ENCODE measurements at places on chromosomes 5 and 9. TPM values are rescaled to one million over a fixed set of nuclear protein-coding genes. Genes with fewer than 3 reads are reported as not detected.

The DEPDC1B gene
- polyA plus RNA-seq, result 31.2 TPM

The AQP7 gene
- 20.7 TPM for polyA plus RNA-seq

The ALG2 gene
- polyA plus RNA-seq, result 57.3 TPM

The PARP8 gene
- polyA plus RNA-seq, result 16.4 TPM

DNA sequence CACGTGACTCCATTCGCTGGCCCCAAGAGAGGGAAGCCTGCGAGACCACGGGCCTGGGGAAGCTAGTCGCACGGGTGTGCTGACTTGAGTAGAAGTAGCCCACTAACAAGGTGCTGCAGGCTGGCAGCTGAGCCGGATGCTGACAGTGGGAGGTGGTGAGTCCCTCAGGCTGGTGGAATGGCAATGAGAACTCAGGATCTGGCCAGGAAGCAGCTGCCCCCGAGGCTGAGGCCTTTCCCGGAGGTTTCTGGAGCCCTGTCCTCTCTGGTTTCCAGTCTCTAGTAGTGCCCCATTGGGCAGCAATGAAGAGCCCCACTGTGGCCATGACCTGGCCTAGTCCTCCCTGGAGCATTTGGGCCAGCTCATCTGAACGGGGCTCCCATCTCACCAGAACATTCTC, 366.7 kb upstream of the IRX4 start:
- no peak for DNase-seq

DNA sequence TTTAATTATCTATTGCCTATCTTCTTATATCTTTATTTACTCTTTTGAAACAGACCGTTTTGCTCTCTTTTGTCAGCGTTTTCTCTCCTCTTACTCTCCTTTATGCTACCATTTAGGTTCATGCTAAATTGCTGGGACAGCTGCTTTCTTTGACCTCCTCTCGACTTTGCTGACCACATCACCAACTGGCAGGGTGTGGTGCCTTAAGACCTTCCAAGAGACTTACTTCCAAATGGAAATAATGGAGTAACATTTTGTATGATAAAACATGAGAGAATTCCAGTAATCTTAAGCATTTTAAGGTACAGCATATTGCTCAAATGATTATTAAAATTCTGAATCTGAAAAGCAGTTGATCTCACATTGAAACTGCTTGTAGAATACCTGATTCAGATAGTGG, 71.5 kb upstream of the MEF2C start:
- DNase-seq, result no peak

DNA sequence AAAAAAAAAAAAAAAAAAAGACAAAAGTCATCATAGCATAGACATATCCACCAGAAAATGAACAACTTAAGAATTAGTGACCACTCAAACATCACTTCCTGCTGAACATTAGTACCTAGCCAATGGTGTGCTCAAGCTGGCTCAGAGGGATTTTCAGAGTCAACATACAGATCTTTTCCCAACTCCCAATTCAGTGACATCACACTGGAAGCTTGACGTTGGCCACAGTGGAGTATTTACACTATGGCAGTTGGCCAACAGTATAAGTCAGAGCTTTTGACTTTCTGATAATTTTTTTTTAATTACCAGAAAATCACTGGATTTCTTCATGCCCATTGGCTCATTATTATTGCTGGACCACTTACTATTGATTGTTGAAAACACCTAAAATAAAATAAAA, 383.5 kb downstream of the ARHGEF28 start:
- no peak for DNase-seq

DNA sequence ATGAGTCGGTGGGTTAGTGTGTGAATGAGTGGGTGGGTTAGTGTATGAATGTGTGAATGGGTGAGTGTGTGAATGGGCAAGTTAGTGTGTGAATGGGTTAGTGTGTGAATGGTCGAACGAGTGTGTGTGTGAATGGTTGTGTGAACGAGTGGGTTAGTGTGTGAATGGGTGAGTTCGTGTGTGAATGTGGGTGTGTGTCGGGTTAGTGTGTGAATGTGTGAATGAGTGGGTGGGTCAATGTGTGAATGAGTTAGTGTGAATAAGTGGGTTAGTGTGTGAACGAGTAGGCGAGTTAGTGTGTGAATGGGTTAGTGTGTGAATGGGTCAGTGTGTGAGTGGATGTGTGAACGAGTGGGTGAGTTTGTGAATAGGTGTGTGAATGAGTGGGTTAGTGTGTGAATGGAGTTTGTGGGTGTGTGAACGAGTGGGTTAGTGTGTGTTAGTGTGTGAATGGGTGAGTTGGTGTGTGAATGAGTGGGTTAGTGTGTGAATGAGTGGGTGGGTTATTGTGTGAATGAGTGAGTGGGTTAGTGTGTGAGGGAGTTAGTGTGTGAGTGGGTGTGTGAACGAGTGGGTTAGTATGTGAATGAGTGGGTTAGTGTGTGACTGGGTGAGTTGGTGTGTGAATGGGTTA, 38.8 kb downstream of the NKD2 start:
- DNase-seq, result no peak

GRCh38 chr5:150559701-150560100, 51.8 kb downstream of the NDST1 start:
- no peak for DNase-seq

DNA sequence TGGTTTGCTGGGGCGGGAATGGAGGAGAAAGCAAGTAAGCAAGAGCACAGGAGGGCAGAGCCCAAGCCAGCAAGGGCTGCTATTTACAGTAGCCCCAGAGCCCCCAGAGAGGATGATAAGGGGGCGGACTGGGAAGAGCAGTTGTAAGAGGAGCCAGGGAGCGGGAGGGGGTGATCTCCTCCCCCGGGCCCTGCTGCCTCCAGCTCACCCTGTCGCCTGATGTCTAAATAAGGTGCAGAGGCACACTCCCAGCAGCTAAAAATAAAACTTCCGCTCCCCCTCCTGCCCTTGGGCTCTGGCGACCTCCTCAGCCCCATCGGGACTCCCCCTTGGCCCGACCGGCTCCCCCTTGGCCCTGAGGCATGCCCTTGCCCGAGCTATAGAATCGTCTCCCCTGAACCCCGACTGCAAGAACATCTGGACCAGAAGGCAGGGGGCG, 14.4 kb upstream of the CCDC69 start:
- no peak for DNase-seq

GRCh38 chr5:16233730-16234129, 54.1 kb upstream of the MARCHF11 start:
- DNase-seq, result no peak

DNA sequence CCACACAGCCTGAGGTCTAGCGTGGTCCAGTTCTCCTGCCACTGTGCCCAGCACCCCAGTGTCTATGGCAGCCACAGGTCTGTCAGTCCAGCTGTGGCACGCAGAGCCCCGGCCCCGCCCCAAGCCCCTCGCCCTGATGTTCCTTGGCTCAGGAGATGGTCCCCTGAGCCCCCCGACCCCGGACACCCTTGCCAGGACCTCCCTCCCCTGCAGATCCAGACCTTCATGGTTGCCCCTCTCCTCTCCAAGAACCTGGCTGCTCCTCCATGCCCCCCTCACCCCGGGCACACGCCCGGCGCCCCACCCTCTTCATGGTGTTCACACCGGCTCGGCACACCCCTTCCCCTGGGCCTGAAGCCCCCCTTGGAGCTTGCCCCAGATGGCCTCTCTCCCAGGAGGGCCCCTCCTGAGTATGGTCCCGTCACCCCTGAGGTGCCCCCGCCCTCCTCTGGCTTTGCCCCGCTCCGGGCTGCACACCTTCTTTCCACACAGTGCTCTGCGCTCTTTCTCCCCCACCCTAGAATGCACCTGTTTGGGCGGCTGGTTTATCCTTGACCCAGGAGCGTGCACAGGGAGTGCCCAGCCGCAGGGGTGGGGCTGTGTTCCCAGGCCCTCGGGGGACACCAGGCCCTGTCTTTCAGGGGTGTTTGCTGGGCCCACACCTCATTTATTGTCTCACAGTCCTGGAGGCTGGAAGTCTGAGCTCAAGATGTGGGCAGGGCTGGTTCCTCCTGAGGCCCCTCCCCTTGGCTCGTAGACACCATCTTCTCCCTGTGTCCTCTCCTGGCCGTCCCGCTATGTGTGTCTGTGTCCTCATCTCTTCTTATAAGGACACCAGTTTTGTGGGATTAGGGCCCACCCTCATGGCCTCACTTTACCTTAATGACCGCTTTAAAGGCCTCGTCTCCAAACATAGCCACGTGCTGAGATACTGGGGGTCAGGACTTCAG, 37.6 kb downstream of the KCNT1 start:
- DNase-seq, result no peak

- DNase-seq, result no peak
These were observed 107.2 kb upstream of the NFIL3 start for GRCh38 chr9:91530829-91531228.

DNA sequence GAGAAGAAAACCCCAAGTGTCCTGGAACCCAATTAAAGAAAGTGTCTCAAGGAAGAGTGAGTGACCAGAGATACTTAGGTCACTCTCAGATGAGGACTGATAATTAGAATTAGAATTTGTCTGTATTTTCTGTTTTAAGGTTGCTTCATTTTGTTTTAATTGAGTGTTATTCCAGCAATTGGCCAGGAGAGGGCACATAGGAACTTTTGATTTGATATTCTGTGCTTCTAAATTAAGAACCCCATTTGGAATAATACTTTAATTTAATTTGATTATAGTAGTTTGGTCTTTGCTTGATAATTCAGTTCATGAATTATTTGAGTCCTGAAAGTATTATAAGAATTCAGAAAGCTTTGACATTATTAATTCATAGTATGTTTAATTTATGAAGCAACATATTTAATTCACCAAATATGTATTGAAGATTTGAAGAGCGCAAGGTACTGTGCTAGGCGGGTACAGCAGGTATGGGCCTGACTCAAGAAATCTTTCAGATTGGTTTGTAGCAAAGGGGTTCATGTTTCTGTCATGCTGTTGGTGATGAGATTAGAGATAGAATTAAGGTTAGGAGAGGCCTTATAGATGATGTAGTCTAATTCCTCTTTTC, 4.9 kb downstream of the MRPL22 start:
- DNase-seq, result no peak

- no peak for DNase-seq
These were observed 17.0 kb downstream of the ASS1 start for GRCh38 chr9:130461731-130462130.

DNA sequence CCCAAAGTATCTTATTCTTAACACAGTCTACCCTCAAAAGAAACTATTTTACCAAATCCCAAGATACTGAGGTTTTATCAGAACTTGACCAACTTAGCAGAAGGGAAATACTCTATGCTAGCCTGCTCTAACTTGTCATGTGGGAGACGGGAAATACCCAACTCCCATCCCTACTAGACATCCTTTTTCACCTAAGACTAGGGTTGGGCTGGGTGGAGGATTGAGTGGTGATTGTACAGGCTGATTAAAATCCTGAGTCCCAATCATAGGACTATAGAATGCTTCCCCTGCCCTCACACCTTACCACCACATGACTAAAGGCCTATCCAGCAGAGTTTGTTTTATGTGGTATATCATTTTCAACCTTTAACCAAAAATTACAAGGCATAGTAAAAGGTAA, 786.5 kb downstream of the TAF11L14 start:
- DNase-seq, result no peak

- no peak for DNase-seq
These were observed 125.2 kb upstream of the SMIM23 start for GRCh38 chr5:171660434-171660833.
